ENCODE measurements at places on chromosomes 5 and 9.

GRCh38 chr9:114899461-114899860, 30.9 kb downstream of the TNFSF8 start:
- no peak for DNase-seq

DNA sequence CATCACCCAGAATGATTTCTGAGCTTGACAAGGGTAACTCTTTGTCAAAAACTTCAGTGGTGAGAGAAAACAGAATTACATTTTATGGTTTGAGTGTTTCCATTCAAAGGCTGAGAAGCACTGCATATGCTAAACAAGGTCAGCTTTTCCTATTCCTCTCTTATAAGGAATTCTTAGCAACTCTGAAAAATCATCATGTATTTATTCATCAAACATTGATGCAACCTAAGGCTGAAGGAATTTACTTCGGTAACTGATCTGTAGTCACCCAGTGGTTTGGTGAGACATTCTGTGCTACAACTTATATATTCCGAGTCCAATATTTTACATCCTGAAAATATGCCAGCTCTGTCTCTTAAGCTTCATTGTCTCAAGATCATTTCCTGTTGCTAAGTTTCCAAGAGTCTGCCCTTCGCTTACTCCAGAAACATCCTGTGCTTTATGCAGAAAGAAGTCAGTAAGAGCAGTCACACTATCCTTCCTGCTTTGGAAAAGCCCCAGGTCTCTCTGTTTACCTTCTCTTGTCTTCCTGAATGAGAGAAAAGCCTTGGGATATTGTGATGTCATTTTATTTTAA, 176.6 kb upstream of the TBCA start:
- DNase-seq, result no peak

- DNase-seq, result no peak
Observed at GRCh38 chr5:147731431-147732290, 50.9 kb downstream of the JAKMIP2 start.

DNA sequence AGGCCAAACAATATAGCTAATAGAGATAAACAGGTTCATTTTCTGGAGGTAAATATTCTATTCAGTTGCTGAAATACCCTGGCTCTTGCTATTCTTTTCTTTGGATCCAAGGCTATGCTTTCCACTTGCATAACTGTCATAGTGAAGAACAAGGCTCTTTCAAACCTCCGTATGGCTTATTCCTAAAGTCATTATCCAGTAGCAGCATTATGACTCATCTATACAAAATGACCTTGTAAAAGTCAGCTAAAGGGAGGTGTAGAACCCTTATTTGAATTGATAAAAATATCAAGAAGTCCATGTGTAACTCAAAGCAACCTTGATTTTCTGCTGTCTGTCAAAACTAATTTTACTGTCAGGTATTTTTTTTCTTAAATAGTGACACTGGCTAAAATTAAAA, 447.8 kb downstream of the PLK2 start:
- no peak for DNase-seq

GRCh38 chr9:21670374-21670773, 132.1 kb upstream of the MTAP start:
- DNase-seq, result no peak

DNA sequence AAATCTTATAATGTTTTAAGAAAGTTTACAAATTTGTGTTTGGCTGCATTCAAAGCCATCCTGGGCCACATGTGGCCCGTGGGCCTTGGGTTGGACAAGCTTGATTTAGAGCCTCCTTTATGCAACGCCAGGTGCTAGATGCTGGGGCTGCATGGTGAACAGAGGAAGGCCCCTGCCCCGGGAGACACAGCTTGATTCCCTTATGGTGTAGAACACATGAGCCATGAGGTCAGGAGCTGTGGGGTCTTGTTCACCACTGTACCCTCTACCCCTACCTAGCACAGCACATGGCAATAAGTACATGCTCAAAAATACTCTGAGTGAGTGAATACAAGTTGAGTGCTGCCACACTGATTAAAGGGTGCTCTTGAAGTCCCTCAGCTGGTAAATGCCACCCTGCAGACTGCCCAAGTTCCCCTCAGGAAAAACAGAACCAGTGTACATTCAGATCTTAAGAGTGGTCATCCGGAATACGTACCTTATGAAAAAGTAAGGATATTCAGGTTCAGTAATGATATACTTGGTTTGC, 71.9 kb downstream of the ARRDC3 start:
- DNase-seq, result no peak

- DNase-seq, result no peak
Observed at GRCh38 chr5:10623305-10623910, 59.5 kb downstream of the ANKRD33B start.

GRCh38 chr5:65061974-65062353, 293.2 kb downstream of the CWC27 start:
- no peak for DNase-seq

GRCh38 chr5:63878788-63879187, 83.5 kb downstream of the HTR1A start:
- DNase-seq, result no peak

DNA sequence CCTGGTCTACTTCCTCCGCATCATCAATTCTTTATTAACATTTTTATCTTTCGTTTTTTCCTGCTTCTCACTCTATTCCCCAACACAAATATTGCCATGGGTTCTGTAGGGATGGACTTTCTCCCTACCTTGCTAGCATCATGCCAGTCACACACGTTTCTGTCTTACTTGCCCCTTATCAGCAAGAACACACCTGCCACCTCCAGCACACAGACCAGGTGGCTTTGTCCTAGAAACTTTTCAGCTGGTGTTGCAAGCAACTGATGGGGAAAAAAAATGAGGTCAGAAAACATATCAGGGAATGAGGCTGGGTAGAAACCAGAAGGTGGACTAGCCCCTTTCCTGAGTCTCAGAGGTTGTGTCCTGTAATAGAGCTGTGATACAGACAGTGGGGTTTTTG, 5.8 kb downstream of the SH3RF2 start:
- no peak for DNase-seq

- DNase-seq, result no peak
Observed at GRCh38 chr9:82606492-82607382, 456.2 kb downstream of the RASEF start.

DNA sequence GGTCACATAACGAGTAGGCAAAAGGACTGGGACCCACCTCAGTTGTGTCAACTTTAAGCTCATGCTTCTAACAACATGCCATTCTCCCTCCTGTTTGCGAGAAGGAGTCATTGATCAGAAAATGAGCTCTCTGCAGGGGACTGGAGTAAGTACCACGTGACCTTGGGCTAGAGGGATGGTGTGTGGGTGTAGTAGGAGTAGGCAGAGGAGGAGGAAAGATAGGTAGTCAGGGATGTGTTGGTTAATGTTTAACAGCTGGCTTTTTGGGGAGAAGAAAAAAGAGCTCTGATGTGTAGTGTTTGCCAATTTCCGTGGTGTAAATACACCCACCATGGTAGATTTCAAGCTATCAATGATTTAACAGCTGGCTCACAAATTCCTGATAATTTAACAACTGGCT, 160.3 kb upstream of the TBC1D2 start:
- DNase-seq, result no peak

DNA sequence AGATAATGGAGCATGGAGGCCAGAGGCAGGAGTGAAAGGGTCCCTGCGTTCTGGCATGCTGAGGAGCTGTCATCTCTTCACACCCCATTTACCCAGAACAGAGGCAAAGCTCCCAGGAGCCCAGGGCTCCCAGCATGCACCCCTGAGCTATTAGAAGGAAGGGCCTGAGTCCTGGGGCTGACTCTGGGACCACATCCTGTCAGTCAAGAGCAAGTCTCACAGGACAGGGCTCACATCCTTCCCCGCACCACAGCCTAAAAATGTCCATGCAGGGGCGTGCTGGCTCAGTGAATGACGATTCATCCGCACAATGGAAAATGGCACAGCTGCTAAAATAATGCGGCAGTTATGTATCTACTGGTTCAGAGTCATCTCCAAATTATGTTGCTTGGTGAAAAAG, 31.4 kb downstream of the CAMK2A start:
- DNase-seq, result no peak

GRCh38 chr5:83789371-83789770, 68.7 kb upstream of the HAPLN1 start:
- no peak for DNase-seq

DNA sequence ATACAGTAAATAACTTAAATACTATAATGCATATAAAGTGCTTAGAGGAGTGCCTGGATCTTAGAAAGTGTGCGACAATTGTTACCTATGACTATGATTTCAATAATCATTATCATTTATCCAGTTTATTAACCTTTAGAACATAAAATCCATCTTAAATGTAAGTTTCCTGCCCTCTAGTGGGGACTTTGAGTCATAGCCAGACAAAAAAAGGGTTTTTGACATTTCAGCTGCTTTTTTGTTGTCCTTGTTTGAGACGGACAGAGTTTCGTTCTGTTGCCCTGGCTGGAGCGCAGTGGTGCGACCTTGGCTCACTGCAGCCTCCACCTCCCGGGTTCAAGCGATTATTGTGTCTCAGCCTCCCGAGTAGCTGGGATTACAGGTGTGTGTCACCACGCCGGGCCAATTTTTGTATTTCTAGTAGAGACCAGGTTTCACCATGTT, 9.7 kb upstream of the C9orf152 start:
- no peak for DNase-seq

DNA sequence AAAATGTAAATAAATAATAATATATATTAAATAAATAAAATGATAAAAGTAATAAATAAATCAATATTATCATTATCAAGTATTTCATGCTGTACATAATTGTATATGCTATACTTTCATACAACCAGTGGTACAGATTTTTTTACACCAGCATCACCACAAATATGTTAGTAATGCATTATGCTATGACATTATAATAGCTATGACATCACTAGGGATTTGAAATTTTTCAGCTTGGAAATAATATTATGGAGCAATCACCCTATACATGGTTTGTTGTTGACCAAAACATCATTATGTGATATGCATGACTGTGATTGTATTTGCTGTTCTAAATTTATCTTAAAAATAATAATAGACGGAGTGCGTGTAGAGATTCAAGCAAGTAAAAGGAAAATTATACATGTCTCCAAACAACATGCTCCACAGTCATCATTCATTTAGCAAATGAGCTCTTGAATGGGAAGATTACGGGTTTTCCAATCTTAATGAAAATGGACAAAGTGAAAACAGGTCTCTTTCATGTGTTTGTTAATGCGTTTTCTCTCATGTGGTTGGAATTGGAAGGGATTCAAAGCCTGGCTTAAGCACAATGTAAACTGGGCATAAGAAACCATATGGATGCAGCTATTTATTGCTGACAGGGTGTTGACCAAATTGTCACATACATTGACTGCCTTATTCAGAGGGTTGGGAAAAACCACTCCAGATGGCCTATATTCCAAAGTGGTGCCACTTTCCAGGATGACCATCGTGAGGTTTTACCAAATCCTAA, 643.0 kb upstream of the RGMB start:
- no peak for DNase-seq

- DNase-seq, result no peak
Observed at GRCh38 chr9:109604131-109604530, 106.0 kb upstream of the PTPN3 start.

DNA sequence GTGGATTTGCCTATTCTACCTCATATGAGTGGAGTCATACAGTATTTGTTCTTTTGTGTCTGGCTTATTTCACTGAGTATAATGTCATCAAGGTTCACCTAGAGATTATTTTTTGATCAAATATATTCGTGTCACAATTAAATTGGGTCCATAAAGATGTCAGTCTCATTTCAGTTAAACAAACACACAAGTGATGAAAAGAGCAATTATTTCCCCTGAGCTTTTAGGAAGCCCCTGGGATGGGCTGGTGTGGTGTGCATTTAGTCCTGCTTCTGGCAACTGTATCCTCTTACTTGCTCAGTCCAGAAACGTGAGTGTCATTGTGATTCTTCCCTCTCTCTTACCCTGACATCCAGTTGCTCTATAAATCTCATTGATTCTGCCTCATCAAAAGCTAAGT, 52.8 kb upstream of the CARTPT start:
- no peak for DNase-seq

DNA sequence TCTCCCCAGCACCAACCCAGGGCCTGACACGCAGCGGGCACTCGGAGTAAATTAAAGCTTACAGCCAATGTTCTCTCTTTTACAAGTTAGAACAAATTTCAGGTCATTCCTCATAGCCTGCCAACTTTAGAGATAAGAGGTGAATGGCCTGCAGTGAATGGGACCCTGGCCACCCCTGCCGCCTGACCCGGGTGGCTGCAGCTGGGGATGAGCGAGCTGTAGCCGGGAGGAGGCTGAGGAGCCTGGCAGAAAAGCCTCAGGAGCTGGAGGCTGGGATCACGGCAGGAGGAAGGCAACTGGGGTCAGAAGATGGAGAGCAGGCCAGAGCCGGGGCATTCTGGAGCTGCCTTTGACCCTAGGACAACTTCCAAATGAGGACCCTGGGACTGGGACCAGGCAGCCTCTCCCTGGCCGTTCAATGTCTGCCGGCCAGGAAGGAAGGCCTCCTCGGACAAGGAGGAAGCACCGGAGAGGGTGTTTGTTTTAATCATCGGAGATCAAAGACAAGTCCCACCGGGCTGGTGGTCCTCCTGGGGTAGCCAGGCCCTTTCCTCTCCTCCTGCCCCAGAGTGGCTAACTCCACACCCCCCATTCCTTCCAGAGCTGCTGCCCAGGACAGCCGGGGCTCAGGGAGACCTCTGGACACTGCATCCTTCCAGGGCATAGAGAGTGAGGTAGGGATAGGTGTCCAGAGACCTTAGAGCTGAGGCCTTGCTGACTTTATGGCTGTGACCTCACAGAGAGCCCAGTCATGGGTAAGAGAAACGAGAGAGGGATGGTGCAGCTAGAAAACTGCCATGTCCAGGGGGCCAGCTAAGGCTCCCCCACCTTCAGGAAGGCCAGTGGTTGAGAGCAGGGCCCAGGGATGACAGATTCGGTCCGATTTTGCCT, 87.3 kb upstream of the LMX1B start:
- DNase-seq, result no peak

- DNase-seq, result no peak
Observed at GRCh38 chr5:79229357-79230174, 6.4 kb upstream of the JMY start.

DNA sequence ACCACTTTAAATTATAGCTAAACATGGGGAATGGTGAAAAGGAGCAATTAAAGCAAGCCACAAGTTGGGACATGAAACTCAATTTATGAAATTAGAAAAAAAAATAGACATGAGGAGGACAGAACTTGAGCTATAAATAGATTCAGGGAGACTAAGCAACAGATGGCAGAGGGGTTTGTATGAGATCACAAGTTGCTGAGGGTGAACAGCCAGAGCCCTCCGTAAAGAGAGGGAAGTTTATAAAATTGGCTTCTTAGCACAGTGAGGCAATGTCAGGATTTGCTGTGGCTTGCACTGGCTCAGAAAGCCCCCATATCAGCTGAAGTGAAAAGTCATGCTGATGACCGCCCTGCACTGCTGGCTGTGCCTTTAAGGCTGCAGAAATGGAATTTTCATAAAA, 443.4 kb upstream of the CD180 start:
- DNase-seq, result no peak

- peak; percentile 78 for DNase-seq
Observed at GRCh38 chr9:83538172-83538889, at the start of gene FRMD3. FRMD3 (minus strand) TSS chr9:83538401; CDS start chr9:83538231, 170 bp downstream.
